Stimulated activated memory B cell treated with anti-CD40 and anti-IgM and Interleukin-4, amounts not matched to agents 10 μg/mL and 1 μg/mL and 100 μg/mL, for 72 hours (primary cell): ENCODE measurements at places on chromosomes 7 and 10.
A peak's percentile ranks its signal among the peaks of the same experiment; 100 is the strongest.

DNA sequence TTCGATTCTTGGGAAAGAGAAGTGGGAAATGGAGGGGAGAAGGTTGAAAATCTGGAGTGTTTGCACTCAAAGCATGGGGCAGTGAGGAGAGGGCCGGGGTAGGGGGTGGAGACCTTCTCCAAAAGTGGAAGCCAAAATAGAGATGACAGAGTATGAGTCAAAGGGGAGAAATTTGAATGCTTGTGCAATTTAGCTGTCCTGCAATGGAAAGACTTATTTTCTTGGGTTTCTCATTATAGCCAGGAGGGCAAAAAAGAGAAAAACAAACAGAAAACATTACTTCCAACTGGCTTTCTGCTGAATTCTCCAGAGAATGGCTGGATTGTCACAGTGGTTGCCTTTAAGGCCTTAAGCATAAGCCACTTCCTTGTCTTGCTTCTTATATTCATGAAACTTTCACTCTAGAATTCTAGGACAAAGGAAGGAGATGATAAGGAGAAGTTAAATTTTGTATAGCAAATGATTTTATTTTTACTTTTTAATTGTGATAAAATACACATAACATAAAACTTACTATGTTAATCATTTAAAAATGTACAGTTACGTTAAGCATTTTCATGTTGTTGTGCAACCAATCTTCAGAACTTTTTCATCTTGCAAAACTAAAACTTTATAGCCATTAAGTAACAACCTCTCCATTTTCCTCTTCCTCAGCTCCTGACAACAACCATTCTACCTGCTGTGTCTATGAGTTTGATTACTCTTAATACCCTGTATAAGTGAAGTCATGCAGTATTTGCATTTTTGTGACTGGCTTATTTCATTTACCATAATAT is 100.2 kb downstream of the GPR85 start:
- no peak for ATAC-seq

DNA sequence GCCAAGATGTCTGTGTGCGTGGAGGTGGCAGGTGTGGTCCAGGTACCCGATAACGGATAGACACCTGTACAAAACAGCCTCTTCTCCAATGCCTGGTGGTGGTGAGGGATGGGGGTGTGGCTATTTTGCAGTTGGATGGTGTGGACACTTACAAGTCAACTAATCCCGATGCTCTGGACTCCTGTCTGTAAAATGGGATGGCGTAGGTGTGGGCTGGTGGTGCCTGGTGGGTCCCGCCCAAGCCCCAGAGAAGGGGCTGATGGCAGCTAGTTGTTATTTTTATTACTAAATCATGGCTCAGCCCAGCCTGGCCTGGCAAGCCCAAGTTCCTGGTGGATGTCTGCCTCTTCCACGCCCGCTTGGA is 22.3 kb downstream of the GTF2IRD1 start:
- no peak for ATAC-seq

GRCh38 chr7:157032128-157032527 is 21.7 kb upstream of the MNX1 start:
- no peak for ATAC-seq

GRCh38 chr10:71737001-71737833 is 17.6 kb upstream of the C10orf105 start:
- no peak for ATAC-seq

GRCh38 chr7:70415179-70415972 is 716.6 kb upstream of the GALNT17 start:
- peak; percentile 87 for ATAC-seq

GRCh38 chr10:70078329-70078728 is 25.7 kb downstream of the MACROH2A2 start:
- ATAC-seq, result no peak

GRCh38 chr10:105185161-105185560 is 544.1 kb downstream of the SORCS3 start:
- ATAC-seq, result no peak

GRCh38 chr10:34530778-34531177 is 284.3 kb downstream of the PARD3 start:
- no peak for ATAC-seq

DNA sequence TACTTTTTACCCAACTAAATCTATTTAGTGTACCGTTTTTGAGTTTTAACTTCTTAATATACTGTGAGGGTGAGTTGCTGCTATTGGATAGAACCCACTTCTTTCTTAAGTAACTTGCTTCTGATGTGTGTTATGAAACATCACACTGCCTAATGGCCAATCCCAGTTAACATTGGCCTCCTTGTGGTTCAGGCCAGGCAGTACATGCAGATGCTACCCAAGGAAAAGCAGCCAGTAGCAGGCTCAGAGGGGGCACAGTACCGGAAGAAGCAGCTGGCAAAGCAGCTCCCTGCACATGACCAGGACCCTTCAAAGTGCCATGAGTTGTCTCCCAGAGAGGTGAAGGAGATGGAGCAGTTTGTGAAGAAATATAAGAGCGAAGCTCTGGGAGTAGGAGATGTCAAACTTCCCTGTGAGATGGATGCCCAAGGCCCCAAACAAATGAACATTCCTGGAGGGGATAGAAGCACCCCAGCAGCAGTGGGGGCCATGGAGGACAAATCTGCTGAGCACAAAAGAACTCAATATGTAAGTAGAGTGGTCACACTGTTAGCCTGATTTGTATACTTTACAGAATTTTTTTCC is 39.7 kb downstream of the TES start:
- ATAC-seq, result no peak
